ENCODE measurements at places on chromosomes 7 and 10. TPM values are rescaled to one million over a fixed set of nuclear protein-coding genes. Genes with fewer than 3 reads are reported as not detected.

DNA sequence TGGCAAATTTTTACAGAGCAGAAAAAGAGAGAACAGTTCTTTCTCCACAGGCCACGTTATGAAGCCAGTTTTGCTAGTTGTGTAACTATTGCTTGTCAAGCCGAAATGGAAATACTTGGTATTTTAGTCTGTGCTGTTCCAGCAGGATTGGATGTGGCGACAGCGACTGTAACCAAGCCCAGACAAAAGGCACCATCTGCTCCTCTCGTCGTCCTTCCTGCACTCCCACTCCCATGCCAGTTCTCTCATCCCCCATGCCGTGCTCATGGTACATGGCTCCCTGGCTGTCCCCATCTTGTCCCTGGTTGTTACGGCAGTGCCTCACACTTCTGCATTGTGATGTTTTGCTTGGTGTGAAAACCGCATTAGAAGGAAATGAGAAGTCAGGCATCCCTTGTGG, 185.7 kb upstream of the FZD8 start:
- no peak for DNase-seq

DNA sequence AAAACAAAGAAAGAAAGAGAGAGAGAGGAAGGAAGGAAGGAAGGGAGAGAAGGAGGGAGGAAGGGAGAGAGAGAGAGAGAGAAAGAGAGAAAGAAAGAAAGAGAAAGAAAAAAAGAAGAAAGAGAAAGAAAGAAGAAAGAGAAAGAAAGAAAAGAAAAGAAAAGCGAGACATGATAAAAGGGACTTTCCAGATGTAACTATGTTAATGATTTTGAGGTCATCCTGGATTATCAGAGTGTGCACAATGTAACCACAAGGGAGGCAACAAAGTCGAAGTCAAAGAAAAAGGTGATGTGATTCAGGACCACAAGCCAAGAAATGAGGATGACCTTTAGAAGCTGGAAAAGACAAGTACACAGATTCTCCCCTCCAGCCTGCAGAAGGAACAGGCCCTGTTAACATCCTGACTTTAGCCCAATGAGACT, 48.9 kb upstream of the PAX2 start:
- DNase-seq, result no peak

The ELN gene
- total RNA-seq, result 15.5 TPM

- no peak for DNase-seq
Observed at GRCh38 chr7:72015136-72015535, 397.0 kb downstream of the CALN1 start.

- no peak for DNase-seq
Observed at GRCh38 chr10:67077376-67077775, 151.5 kb downstream of the LRRTM3 start.

The CYP2C8 gene
- not detected for total RNA-seq

- no peak for DNase-seq
Observed at GRCh38 chr7:155645662-155646061, 1.2 kb downstream of the RBM33 start.

- DNase-seq, result no peak
Observed at GRCh38 chr10:123939591-123939990, 48.0 kb upstream of the CPXM2 start.

Data from lung microvascular endothelial cell (primary cell).